ENCODE measurements at places on chromosomes 6 and 20.

DNA sequence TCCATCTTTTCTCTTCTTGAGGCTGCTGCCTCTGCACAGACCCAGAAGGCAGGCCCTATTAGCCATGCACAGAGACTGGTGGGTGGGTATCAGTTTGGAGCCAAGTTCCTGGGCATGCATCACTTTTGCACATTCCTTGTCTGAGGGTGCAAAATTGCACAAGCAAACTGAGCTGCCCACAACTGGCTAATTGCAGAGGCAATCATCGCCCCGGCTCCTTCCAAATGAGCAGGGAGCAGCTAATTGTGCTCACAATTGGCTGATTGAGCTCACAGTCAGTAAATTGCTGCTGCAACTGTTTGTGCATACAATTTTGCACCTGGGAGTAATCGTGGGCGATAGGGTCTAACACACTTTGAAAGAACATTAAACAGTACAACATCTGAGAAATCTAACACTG lies 511.4 kb downstream of the DHX35 start:
- no peak for DNase-seq

DNA sequence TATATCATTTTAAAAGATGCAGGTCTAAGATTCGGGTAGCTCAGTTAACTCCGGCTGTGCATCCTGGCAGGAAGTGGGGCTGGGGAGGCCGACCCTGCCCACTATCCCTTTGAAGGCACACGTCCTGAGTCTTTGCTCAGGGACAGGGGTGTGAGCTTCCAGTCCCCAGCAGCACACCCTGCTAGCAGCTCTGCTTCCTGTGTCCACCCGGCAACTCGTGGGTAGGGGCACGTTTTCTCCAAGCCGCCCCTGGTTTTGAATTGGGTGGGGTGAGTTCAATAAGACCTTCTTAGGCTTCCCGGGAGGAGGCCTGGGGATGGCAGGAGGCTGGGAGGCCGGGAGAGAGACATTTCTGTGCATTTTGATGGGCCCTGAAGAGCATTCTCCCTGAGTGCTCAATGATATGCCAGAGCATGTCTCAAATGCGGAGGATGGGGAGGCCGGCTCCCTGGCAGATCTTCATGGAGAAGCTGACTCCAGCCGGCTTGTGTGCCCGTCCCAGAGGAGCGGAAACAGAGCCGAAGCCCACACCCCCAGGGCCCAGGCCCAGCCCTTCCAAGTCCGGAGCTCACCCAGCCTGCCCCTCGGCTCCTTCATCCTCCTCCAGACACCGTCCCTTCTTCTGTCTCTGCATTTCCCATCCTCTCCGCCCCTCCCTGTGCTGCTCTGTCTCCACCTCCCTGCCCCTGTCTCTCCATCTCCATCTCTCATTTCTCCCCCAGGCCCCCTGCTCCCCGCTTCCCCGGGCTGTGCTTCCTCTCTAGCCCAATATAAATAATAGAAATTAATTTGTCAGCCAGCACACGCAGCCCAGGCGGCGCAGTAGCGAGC lies 36.3 kb upstream of the ZFAND3 start:
- peak; percentile 23 for DNase-seq

DNA sequence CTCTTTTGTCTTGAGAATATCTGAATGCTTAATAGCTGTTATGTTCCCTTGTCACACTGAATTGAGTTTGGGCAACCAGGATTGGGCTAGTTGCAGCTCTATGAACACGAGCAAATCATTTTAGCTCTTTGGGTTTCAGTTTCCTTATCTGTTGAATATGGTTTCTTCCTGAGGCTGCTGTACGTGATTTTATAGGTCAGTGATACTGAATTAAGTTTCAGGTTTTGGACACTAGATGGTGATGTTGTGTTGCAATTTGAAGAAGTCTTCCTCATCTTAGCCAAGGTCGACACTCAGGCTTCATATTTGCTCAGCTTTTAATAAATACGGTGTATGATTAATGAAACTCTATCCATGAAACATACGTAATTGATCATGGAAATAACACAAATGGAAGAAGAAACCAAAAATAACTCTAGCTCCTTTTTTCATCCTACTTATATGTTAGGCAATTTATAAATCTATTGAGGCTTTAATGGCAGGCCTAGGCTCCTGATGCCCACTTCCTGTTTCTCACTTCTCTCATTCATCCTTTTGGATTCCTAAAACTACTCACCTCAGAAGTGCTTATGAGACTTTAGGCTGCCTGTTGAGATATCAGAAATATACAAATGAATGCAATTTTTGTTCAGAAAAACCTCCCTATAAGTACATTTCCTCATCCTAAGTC lies 354.1 kb upstream of the MAP3K7 start:
- DNase-seq, result peak; percentile 55

GRCh38 chr20:46004889-46005473 lies 3.7 kb upstream of the MMP9 start:
- DNase-seq, result no peak

GRCh38 chr20:24951536-24952083 lies 2.5 kb downstream of the CST7 start:
- no peak for DNase-seq

- no peak for DNase-seq
Measured at GRCh38 chr6:149138089-149138488, 179.4 kb upstream of the TAB2 start.

DNA sequence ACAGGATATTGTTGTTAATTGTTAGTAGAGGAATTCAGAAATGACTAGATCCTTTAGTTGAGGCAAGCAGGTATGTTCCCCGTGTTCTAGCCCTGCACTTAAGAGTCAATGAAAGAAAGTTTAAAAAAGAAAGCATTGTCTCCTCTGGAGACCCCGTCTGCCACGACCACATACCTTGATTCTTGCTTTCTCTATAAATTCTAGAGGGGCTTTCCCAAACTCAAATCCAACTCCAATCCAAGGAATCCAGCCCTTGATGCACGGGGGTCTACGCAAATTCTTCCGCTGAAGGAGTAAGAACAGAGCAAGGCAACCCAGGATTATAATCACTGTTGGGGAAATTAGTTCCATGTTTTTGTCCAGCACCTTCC lies 401 bp downstream of the CYP39A1 start:
- no peak for DNase-seq

GRCh38 chr6:113763311-113763766 lies 93.8 kb upstream of the MARCKS start:
- DNase-seq, result no peak

- no peak for DNase-seq
Measured at GRCh38 chr20:23794065-23794464, 32.5 kb downstream of the CST2 start.

- DNase-seq, result no peak
Measured at GRCh38 chr6:802701-803100, 109.8 kb upstream of the EXOC2 start.

DNA sequence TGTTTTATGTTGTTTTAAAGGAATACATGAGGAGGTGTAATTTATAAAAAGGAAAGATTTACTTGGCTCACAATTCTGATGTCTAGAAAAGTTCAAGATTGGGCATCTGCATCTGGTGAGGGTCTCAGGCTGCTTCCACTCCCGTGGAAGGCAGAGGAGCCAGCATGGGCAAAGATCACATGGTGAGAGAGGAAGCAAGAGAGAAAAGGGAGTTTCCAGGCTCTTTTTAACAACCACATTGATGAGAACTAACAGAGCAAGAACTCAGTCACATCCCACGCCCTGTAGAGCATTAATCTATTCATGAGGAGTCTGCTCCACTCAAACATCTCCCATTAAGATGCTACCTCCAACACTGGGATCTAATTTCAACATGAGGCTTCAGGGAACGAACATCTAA lies 1666.3 kb downstream of the HACE1 start:
- no peak for DNase-seq

- DNase-seq, result no peak
Measured at GRCh38 chr6:29813809-29814208, 13.8 kb upstream of the HLA-G start.

- DNase-seq, result no peak
Measured at GRCh38 chr6:166487148-166487547, 99.3 kb downstream of the RAMACL start.

GRCh38 chr6:125647391-125647790 lies 102.0 kb upstream of the HEY2 start:
- DNase-seq, result no peak

- DNase-seq, result no peak
Measured at GRCh38 chr6:104218116-104218515, 641.6 kb downstream of the HACE1 start.

All from NCI-H1092 (cell line).